ENCODE measurements at places on chromosomes 4 and X. TPM values are rescaled to one million over a fixed set of nuclear protein-coding genes. Genes with fewer than 3 reads are reported as not detected.

HSPA4L gene
- 0.02 TPM for total RNA-seq

MAGEB10 gene
- not detected for total RNA-seq

TXK gene
- total RNA-seq: 50.1 TPM

FGFR3 gene
- total RNA-seq: 0.25 TPM

SORCS2 gene
- total RNA-seq: not detected

SSX4B gene
- total RNA-seq: not detected

- DNase-seq: no peak
Measured at GRCh38 chrX:68991691-68992345, 163.0 kb downstream of the EFNB1 start.

DNA sequence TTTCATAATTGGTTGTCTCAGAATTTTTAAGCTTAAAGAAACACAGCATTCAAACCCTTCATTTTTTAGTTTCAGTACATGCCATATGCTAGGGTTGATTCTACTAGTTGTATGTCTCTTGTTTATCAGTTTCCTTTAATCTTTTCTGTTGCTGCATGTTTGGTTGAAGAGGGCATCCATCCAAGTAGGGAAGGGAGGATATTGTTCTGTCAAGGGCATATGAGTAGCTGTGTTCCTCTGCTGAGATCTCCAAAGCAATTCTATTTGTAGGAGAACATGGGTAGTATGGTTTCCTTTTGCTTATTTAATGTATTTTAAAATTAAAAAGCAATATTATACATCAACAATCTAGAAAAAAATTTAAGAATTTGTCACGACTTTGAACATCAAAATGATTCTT lies 167.7 kb downstream of the FHIP1A start:
- DNase-seq: no peak

- DNase-seq: peak; percentile 66
Measured at GRCh38 chrX:79161655-79162054, 17.2 kb downstream of the GPR174 start.

DNA sequence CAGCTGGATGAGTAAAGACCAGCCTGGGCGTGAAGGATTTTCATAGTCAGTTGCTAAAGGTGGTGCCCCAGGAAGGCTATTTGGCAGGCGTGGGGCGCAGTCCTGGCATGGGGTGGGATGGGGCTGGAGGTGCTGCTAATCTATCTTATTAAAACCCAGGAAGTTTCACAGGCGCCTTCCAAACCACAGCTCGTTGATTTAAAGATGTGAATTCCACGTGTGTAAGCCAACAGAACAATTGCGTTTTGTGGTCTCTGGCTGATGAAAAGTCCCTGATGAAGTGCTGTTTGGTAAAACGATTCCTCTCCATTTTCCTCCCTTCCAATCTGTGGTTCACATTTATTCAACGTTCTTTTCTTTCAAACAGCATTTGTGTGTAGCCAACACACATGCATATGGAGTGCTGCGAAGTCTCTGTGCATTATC lies 105.0 kb downstream of the TBL1X start:
- no peak for DNase-seq

- no peak for DNase-seq
Measured at GRCh38 chr4:98480535-98480934, 177.9 kb downstream of the TSPAN5 start.

GRCh38 chrX:143027275-143027674 lies 1.5 kb downstream of the SPANXN4 start:
- no peak for DNase-seq

DNA sequence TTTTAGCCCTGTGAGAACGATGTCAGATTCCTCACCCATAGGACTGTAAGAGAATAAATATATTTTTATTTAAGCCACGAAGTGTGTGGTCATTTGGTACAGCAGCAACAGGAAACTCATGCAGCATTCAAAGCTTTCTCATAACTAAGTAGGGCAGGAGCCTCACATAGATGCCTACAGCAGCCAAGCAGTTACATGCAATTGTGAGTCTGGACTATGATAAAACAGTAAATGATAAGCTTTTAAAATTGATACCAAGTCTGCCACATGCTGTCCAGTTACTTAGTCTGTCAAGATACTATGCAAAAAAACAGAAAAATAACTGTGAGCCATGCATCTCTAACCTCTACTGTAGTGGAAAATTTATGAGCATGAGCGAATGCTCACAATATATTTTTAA lies 359.6 kb downstream of the HS3ST1 start:
- DNase-seq: no peak

DNA sequence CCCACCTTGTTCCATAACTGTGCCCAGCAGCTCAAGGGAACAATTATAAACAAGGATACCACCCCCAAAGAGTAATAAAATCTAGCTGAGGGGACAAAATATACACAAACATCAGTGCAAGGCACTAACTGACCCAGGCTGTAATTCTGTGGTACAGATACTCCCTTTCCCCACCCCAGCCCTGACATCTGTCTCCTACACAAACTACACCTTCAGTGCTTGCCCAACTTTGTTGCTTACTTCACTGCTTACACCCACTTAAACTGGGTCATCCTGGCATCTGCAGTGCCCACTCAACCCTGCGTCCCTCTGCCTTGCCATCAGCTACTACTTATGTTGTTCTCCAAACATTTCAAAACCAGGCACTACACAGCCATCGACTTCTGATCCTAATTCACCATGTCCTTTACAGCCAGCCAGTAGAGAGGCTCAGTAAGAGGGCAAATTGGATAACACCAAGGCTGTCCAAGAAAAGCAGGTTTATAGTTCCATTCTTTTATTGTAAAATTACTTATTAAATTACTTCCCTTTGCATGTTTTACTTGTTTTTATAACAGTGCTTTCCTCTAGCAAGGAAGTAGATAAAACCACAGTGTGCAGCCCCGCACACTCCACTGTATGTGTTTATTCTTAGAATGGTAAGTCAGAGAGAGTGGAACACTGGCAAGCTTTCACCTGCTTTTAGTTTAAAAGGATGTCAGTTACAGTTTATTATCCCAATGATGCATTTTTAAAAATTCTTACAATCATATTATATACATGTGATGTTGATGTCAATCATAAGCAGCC lies 149.6 kb downstream of the INPP4B start:
- peak; percentile 38 for DNase-seq

GRCh38 chr4:186240452-186240847 lies 13.1 kb downstream of the KLKB1 start:
- no peak for DNase-seq

DNA sequence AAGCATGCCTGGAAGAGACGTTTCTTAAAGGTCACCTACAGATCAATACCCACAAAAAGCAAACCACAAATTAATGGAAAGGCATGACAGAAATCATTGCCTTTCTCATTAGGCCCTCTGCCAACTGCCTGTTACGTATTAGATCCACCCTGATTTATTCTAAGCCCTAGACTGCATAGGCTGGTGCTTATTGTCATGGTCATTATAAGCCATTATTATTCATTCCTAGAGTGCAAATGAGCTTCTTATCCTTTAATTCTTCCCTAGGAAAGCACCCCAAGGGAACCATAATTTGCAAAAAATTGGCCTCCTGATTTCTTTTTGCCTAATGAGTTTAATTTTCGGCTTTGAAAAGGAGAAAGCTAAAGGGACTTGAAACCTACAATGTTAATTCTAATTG lies 184.2 kb upstream of the GPRIN3 start:
- no peak for DNase-seq

GRCh38 chrX:53714580-53715345 lies 28.2 kb upstream of the HUWE1 start:
- DNase-seq: peak; percentile 77

DNA sequence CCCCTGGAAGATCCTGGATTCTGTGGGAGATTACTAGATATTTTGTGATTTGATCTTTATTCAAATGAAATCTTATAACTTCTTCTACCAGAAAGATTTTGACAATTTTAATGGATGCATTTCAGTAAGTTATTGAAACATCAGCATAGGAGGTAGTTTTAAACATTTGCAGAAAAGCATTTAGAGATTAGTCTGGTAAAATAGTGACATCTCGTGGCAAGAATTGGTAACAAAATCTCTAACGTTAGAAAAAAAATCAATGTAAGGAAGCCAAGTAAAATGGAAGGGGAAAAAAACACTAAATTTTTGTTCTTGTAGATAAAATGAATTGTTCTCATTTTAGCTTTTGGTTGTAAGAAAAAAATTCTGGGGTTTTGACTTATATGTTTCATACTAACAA lies 73.3 kb downstream of the TASL start:
- no peak for DNase-seq

GRCh38 chr4:10115797-10116568 lies 616 bp downstream of the WDR1 start:
- peak; percentile 78 for DNase-seq

All from activated CD4-positive, alpha-beta T cell treated with anti-CD3 and anti-CD28 coated beads, Interleukin-2, amount 10 ng/mL, durations not matched to agents 7 days and 5 days (primary cell).